SK-N-MC (cell line): ENCODE measurements at places on chromosomes 11 and 22.

- DNase-seq: no peak
Observed at GRCh38 chr11:90542092-90542491, 319.2 kb upstream of the CHORDC1 start.

GRCh38 chr11:64198511-64198910, 8.0 kb upstream of the FERMT3 start:
- no peak for DNase-seq

GRCh38 chr22:44578110-44578457, 80.1 kb upstream of the RTL6 start:
- no peak for DNase-seq

GRCh38 chr11:64178951-64179639, 6.9 kb upstream of the STIP1 start:
- DNase-seq: no peak

DNA sequence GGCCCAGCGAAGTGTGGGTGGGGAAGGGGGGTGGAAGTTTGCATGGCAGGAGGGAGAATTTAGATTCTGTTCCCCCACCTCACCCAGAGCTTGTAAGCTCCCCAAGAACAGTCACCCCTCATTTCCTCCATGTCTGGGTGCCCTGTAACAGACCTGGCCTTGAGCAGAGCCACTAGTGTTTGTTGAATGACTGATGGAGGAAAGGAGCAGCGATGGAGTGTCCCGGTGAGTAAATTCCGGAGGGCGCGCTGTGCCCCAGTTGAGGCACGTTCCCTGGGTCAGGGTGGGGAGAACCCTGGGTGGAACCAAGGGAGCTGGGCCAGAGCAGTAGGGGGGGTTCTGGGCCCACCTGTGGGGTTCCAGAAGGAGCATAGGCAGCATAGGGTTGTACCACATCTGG, 827 bp downstream of the NAALADL1 start:
- DNase-seq: no peak

DNA sequence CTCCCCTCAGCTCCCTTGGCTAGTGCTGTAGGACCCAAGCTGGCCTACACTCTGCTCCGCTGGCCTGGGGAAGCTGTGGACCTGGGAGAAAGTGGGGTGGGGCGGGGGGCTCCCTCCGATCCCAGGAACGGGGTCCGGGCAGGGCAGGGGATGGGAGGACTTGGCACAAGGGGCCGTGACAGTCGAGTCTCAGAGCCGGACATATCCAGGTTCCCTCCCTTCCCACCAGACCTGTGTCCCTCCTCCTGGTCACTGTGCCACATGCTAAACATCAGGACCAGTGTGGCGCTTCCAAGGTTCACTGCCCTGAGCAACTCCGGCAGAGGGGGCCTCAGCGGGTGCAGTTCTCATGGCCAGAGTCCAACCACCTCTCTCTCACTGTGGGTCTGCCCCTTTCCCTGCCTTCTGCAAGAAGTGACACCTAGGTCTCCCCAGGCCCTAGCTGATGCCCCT, 2.0 kb downstream of the DUSP8 start:
- no peak for DNase-seq

GRCh38 chr11:45216901-45217300, 69.2 kb downstream of the SYT13 start:
- DNase-seq: no peak

DNA sequence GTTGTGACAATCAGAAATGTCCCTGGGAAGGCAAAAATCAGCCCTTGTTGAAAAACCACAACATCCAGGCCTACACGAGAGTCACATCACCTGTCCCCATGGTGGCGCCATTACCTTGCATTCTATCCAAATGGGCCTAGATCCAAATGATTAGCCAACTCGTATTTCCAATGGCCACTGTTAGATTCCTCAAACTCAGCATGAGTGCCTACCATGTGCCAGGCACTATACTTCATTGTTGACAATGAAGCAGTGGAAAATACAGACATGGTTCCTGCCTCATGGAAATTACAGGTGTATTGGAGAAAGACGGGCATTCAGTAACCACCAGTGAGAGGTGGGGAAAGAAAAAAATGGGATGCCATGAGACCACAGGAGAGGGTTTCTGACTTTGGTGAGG, 29.8 kb upstream of the CREB3L1 start:
- DNase-seq: no peak

DNA sequence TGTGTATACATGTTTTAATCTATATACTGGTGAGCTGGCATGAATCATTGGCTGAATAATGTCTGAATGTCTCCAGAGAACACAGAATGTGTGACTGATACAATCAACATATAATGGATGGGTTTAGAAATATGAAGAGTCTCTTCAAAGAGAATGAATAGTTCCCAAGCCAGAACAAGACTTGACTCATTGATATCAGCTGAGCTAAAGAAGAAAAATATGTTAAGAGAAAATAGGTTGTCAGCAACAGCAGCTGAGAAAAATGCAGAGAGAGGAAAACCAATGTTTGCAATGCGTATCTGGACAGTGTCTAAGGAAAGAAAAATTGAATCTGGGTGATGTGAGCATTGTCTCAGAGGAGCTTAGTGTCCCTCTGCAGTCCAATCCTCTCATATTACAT, 1281.8 kb upstream of the TENM4 start:
- no peak for DNase-seq

GRCh38 chr22:23501708-23502107, 78.4 kb downstream of the IGLL1 start:
- no peak for DNase-seq

GRCh38 chr22:38431266-38432010, 23.6 kb downstream of the KCNJ4 start:
- no peak for DNase-seq

- no peak for DNase-seq
Observed at GRCh38 chr22:40331706-40332105, 14.6 kb upstream of the ADSL start.

- DNase-seq: no peak
Observed at GRCh38 chr22:23166841-23167616, 13.3 kb upstream of the BCR start.

DNA sequence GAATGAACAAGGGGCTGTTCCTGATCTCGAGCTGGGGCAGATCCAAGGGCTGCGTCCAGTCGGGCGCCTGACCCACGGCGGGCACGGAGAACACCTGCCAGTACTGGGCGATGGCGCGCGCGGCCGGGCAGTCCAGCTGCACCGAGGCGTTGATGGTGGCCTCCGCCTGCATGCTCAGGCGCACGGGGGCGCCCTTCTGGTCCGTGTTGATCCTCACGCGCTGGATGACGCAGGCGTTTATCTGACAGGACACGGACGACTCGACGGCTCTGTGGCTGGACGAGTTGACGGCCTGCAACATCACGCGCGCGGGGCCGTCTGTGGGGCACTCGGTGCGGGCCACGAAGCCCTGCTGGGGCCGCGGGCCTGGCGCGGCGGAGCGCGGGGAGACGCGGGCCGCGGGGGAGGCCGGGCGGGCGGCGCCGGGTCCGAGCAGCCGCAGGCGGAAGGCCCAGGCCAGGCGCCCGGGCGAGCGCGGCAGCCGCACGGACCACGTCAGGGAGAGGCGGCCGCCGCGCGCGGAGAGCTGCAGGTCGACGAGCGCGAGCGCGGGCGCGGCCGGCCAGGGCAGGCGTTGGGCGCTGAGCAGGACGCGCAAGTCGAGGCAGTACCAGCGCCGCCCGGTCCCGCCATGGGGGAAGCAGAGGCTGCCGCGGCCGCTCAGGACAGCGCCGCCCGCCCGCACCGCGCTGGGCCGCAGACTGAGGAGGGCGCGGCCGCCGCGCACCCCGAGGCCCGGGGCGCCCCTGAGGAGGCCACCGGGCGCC, 511 bp downstream of the PKDREJ start:
- DNase-seq: no peak

DNA sequence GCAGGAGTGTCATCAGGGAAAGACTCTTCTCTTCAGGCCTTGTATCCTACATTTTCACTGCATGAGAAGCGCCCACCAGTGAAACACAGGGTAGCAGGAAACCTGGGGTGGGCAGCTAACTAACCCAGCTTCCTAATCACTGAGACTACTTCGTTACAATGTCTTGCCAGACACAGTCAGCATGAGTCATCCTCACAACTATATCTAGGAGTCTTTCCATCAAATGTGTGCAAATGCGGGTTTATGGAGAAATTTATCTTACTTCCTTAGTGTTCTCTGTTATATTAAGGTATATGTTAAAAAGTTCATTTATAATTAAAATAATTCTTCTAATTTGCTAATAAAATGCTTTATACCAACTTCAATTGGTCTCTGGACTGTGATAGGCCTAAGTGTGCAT, 79.9 kb upstream of the RAB1B start:
- no peak for DNase-seq

GRCh38 chr22:28736301-28737155, 5.1 kb downstream of the CHEK2 start:
- no peak for DNase-seq

DNA sequence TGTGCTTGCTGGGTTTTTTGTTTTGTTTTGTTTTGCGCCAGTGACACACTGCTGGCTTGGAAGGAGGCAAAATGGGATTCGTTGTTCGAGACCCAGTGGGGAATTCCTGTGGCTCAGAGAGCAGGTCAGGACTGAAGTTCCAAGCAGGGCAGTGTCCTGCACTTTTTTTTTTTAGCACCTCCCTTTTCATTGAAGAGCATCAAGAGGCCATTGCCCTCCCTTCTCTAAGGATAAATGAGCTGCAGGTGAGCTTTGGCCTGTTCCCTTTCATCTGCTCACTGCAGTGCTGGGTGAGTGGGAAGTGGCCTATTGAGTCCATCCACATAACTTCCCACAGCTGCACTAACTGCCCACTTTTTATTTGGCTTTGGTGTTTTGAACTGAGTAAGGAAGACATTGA, 87.8 kb downstream of the ARHGAP42 start:
- no peak for DNase-seq

DNA sequence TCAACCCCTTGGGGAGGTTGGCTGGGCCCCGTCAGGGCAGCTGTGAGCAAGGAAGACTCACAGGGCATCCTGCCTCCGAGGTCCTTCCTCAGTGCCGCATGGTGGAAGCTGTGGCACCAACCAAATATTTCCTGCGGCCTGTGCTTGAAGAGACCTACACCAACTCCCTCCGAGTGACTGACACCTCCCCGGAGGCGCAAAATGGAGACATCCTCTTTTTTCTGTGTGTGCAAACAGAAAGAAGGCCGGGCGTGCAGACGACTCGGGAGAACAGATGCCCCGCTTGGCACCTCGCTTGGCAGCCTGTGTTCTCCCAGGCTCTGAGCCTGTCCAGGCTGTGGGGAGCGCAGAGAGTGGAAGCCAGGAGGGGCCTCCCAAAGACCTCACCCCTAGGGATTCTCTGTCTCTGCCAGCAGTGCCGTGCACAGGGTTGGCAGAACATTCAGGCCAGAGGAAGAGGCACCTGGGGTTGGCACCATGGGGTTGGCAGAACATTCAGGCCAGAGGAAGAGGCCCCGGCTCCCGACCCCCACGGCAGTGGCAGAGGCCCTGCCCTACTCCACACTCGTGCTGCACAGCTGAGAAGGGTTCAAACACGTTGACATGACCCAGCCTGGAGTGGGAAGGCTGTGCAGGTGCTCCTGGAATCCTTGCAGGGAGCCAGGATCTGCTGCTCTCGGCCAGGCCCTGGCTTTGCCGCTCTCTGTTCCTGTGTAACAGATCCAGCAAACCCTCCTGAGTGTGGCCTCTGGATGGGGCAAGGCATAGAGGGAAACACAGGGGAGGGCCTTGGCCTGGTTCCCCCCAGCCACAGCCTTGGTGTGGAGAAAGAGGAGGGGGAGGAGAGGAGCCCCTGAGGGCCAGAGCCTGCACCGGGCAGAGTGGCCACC, 805.5 kb downstream of the BRD1 start:
- DNase-seq: no peak

GRCh38 chr22:38569972-38570778, at the start of gene DMC1:
Gene DMC1 (minus strand): TSS chr22:38570183. CDS start chr22:38568256, 1,927 bp downstream.
- DNase-seq: peak; percentile 37

DNA sequence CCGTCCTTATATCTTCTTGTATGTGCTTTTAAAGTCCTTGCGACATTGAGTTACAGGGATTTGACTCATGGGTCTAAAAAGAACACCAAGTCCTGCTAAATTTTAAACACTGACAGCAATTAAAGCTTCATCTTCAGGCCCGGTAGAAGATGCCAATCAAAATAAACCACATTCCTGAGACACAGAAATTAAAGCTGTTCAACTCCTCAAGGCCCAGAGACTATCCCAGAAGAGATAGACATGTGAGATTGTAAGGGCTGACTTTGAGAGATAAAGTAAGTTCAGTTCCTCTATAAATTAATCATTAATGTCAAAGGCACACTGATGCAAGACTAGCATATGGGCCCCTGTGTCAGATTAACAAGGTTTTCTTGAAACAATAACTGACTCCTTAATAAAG, 49.8 kb downstream of the OSBPL5 start:
- no peak for DNase-seq

- no peak for DNase-seq
Observed at GRCh38 chr11:3905080-3905953, 49.9 kb downstream of the STIM1 start.

GRCh38 chr11:10617551-10617950, 49.1 kb upstream of the LYVE1 start:
- no peak for DNase-seq

GRCh38 chr22:22946131-22946530, 58.5 kb downstream of the IGLL5 start:
- no peak for DNase-seq

GRCh38 chr11:118918128-118918685, 7.5 kb downstream of the BCL9L start:
- no peak for DNase-seq
